Activated CD4-positive, alpha-beta T cell treated with anti-CD3 and anti-CD28 coated beads, Interleukin-2, amount 50 U/mL, for 1 hour (primary cell): ENCODE measurements at places on chromosomes 6 and 20.

DNA sequence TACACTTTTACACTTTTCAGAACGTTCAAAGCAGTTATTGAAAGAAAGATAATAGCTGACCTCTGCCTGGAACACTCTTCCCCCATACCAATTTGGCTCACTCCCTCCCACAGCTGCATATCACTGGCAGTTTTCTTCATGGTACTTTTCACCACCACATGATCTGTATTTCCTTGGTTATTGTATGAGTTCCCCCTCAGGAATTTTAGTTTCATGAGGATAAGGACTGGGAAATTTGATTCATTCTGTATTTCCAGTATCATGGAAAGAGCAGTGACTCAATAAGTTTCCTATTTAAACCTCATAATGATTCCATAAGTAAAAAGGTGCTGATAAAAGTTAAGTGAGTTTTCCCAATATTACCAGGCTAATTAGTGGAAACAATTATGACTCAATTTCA lies 16.0 kb downstream of the HTR1B start:
- no peak for DNase-seq

GRCh38 chr6:3453413-3454272 lies 3.2 kb downstream of the SLC22A23 start:
- DNase-seq = no peak

GRCh38 chr20:654417-654750 lies 1.4 kb upstream of the SRXN1 start:
- no peak for DNase-seq

DNA sequence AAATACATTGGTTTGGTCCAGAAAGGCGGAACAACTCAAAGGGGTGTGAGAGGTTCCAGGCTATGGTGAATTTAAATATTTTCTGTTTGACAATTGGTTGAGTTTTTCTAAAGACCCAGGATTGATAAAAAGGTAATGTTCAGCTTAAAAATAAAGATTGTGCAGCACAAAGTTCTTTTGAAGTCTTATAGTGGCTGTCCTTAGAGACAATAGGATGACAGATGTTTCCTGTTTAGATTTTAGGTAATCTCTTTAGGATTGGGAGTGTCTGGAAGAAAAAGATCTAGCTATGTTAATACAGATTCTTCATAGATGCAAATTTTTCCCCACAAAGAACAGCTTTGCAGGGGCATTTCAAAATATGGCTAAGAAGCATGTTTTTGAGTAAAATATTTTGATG lies 119.7 kb downstream of the GRIK2 start:
- no peak for DNase-seq

GRCh38 chr20:13644010-13644409 lies 5.3 kb upstream of the TASP1 start:
- no peak for DNase-seq

DNA sequence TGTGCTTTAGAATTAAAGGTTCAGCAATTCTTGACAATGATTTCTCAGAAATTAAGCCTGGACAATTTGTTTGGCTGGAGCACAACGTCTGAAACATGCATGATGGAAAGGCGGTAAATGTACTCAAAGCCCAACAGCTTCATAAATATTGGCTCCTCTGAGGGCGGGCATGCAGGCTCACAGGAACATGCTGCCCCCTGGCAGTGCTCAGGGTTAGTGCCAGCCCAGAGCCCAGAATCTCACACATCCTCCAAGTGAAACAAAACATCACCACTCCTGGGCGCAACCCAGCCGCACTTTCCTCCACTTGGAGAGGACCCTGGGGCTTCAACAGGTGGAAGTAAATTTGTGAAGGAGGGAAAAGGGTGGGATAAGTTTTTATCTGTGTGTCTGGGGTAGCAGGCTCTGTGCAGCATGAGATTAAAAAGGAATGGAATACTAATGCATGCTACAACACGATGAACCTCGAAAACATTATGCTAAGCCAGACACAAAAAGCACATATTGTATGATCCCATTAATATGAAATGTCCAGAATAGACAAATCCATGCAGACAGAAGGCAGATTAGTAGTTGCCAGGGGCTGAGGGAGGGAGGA lies 54.1 kb upstream of the PTPRT start:
- no peak for DNase-seq

DNA sequence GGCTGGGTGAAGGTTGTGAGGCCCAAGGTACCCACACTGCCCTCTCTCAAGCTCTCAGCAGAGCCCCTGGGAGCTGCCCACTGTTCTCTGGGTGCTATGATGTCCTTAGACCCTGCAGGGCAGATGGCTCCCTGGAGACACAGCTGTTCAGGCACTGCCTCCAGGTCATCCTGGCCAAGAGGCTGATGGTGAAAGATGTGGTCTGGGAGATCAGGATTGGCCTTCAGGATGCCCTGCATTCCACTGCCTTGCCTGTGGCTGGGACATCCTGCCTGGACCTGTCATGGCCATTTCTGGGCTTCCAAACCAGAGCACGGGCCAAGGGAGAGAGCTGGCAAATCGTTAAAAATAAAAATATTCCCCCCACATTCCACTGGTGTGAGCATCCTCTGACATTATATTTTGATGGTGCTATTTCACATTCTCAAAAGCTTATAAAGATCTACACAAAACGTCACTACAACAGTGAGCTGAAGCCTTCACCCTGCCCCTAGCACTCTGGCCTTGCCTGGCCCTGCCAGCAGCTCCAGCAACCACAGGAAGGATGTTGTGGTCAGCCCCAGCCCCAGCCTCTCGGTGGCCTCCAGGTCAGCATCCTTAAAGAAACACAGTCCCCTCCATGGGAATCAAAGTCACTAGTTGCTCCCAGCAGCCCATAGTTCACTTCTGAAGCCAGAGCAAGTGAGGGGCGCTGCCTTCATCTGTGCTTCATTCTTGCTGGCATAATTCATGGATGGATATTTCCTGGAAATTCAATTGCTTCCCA lies 13.5 kb upstream of the KCNK16 start:
- DNase-seq = no peak

- no peak for DNase-seq
These were observed 133.9 kb downstream of the ZDHHC14 start for GRCh38 chr6:157514659-157515496.

DNA sequence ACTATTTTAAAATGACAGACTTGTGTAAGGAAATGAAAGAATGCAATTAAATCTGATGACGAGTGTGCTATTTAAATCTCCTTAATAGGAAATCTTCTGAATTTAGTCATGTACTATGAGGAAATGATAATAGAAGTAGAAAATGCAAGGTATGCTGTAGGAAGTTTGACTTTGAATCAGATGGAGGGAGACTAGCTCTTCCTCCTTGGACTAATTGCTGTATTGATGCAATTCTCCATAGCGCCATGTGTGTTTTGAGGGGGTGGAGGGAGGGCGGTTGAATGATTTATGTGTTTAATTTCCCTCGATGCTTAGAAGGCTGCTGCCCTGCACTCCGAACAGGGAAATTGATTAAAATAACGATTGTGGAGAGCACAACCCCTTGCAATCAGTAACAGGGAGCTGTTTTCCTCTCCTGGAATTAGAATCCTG lies 214.4 kb upstream of the PRND start:
- DNase-seq = no peak

GRCh38 chr6:109852713-109853112 lies 125.4 kb upstream of the GPR6 start:
- DNase-seq = no peak

- DNase-seq = no peak
These were observed 309.2 kb downstream of the MEI4 start for GRCh38 chr6:77962070-77962469.

DNA sequence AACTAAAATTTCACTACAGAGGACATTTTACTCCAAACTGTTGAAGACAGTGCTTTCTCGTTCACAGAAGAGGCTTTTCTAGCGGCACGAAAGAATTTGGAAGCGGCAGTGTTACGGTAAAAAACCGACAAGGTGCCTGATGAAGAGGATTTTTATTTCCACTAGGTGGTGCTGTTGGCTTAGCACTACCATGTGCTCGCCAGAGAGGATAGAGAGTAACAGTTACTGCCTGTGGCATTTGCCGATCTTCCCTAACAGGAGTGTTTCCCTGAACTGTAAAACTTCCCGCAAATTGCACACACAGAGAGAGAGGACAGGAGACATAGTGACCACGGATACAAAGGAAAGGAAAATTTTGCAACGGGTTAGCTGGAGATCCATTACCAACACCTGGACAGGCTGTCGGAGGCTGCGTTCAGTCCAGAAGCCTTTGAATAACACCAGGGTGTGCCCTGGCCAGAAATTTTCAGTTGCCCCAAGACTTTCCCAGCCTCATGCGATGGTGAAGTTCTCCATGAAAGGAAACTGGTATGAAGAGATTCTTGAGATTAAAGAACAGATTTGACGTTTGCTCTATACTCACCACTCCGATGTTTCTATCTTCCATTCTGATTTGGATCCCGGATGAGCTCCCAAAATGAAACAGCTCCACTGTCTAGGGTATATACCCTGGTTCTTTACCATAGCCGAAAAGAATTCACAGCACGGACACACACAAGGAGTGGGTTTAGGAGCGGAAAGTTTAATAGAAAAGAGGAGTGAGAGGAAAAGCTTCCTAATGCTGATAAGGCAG lies 48.1 kb downstream of the HLA-DPB1 start:
- DNase-seq = no peak

DNA sequence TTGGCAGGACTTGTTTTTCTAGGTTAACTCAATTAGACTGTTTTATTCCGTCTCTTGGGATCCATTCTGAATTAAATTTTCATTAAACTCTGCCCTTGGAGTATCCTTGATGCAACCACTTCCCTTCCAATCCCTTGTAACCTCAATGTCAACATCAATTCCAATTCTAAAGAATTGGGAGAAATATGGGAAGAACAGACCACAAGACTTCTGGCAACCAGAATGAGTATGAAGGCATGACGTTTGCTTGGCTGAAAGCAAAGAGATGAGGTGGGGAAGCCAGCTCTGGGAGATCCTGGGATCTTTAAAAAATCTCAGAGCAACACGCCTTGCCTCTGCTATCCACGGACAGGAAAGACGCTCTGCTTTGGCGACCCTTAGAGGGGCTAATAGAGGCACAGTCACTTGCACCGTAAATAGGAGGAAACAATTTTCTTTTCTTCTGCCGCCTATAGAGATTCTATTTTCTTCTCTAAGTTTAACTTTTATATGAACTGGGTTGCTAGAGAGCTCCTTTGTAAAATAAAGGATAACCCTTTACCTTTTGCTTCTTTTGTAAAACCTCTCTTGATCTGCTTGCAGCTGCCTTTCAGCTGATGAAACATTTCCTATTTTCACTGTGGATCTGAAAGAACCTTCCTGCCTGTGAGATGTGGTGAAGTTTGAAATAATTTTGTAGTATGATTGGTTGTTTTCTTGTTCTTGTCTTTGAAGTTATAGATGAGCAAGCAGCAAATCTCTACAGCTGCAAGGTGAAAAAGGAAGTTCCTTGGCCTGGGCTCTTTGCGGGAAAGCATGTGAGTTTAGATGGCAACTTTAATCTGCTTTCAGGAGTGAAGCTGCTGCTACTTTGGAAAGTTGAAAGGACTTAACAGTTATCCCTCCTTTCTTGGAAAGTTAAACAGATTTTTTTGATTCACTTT lies at the start of gene ASIP:
Gene ASIP (plus strand): TSS at position 731 of the 923 bp plus-strand sequence. CDS start 18,952 bp downstream, outside the sequence.
- no peak for DNase-seq

DNA sequence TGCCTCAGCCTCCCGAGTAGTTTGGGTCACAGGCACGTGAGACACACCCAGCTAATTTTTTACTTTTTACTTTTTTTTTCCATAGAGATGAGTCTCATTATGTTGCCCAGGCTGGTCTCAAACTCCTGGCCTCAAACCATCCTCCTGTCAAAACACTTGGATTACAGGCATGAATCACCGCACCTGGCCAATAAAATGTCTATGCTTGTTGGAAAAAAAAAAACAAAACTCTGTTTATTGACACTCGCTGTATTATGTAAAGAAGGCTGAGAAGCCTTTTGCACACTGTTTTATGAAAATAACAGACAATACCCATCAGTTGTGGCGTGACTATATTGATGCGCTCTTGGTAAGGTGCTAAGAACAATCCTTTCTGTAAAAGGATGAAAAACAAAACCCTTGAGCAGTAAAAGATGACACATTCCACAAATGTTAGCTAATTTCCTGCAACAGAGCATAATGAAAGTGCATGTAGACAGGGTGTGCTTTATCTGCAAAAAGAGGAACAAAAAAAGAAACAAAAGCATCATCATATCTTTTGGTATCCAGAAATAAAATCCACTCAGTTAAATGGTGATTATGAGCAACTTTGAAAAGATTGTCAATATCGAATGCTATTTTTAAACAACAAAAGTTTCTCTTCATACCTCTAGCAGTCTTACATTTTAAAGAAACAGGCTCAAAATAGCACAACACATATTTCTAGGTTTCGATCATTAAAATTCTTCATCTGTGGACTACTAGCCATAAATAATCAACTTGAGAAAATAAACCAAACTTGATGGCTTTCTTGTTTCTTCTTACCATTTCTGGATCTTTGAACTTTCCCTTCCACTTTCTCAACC lies 108.3 kb upstream of the PHACTR1 start:
- no peak for DNase-seq

- DNase-seq = no peak
These were observed 50.8 kb downstream of the CD109 start for GRCh38 chr6:73746787-73747186.
